ENCODE measurements at places on chromosomes 11 and 22. TPM values are rescaled to one million over a fixed set of nuclear protein-coding genes. Genes with fewer than 3 reads are reported as not detected.

CCDC73 gene
- not detected for polyA plus RNA-seq

ABTB2 gene
- 0.58 TPM for polyA plus RNA-seq

NKAPD1 gene
- 23.2 TPM for polyA plus RNA-seq

OR10D3 gene
- not detected for polyA plus RNA-seq

DNA sequence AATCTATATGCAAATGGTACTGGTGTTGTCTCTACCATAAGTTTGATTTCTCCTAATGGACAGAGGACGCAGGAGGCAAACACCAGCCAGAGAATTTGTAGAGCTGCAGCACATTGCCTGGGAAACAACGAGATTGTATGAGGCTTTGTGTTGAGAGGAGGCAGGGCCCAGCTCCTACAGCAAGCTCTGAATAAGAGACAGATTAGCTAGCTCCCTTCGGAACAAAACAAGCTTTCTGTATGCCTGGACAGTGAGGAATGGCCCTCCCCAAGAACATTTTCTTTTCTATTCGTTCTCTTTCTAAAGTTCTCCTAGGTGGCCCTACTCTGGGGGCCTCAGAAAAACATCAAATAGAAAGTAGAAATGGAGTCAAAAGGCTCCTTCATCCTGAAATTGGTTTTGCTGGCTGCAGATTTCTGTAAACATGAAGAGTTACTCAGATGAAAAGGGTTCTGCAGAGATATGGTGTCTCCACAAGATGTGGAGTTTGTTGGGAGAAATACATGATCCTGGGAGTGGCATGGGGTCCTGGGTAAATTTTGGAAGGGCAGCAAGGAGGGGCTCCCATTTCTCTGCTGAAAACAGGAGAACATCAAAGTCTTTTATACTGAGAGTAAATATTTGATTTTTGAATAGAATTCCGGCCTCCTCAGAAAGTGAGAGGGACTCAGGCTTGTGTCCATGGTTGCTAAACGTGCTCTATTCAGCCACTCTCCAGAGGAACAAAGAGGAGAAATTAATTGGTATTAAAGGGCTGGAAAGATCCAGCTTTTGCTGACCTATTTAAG is 6.8 kb upstream of the HEPACAM start:
- DNase-seq, result no peak

GRCh38 chr11:84824624-84825023 is 802.5 kb downstream of the DLG2 start:
- DNase-seq, result no peak

DNA sequence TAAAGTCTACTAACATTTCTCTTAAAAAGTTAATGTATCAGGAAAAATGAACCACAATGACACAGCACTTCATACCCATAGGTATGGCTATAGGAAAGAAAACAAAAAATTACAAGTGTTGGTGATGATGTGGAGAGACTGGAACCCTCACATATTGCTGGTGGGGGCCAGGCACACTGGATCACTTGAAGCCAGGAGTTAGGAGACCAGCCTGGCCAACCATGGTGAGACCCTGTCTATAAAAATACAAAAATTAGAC is 26.7 kb downstream of the TCF20 start:
- DNase-seq, result no peak

DNA sequence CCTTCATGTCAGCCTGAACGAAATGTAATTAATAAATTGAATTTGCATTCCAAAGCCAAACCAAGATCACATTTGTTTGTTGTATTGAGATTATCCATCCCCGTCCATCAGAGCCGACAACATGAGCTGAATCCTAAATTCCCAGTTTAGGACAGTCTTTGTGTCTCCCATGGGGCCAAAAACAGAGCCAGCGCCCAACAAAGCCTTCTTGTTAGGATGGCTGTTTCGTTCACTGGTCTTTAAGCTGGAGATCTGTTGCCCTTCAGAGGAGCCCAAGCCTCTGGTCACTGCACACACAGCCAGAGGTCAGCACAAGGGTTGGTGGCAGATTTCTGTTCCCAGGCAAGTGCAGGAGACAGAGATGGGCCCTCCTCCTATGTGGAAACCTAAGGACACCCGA is 25.8 kb downstream of the DSCAML1 start:
- no peak for DNase-seq

DNA sequence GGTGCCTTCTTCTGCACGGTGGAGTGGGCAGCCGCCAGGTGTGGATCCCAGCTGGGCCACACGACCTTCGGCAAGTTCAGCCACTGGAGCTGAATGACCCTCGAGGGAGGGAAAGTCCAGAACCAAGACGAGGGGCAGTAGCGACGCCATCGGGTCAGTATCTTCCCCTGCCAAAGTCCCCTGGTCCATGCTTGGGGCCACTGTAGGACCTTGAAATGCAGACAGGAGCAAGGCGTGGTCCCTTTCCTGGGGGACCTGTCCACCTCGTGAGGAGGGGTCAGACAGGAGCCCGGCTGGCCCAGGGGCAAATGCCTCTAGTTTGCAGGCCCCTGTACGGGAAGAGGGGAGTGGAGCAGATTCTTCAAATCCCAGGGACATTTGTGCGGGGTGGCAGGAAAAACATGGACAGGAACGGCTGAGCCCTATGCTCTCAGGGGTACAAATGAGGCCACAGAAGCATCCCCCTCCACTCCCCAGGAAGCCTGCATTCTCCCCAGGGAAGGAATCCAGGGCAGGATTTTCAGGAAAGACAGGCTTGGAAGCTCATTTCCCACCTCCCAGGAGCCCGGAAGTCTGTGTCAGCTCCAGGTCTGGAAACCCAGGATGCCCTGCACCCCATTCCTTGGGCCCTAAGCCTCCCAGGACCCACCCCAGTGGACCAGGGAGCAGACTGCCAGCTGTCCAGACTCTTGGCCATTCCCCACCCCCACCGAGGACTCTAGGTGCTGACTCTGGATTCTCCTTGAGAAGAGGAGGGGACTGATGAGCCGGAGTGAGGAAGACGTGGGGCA is 6.6 kb downstream of the SHANK2 start:
- DNase-seq, result no peak

- DNase-seq, result no peak
Observed at GRCh38 chr11:9953994-9954626, 290.2 kb downstream of the SWAP70 start.

DNA sequence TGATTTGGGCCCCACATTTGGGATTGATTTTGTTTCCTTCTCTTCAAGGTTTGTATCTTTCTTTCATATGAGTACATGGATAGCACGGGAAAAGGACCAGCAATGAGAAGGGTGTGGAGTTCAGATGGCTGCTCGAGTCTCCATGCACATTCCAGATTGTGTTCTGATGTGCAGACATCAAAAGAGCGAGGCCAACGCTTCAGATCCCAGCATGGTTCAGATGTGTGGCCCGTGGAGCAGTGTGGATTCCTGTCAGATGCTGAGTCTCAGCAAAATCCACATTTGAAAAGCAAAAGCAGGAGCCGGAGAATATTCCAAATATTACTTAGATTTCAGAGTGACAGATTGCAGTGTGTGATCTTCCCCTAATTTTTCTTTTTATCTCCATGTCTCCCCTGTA is 219.4 kb downstream of the DBX1 start:
- no peak for DNase-seq

DNA sequence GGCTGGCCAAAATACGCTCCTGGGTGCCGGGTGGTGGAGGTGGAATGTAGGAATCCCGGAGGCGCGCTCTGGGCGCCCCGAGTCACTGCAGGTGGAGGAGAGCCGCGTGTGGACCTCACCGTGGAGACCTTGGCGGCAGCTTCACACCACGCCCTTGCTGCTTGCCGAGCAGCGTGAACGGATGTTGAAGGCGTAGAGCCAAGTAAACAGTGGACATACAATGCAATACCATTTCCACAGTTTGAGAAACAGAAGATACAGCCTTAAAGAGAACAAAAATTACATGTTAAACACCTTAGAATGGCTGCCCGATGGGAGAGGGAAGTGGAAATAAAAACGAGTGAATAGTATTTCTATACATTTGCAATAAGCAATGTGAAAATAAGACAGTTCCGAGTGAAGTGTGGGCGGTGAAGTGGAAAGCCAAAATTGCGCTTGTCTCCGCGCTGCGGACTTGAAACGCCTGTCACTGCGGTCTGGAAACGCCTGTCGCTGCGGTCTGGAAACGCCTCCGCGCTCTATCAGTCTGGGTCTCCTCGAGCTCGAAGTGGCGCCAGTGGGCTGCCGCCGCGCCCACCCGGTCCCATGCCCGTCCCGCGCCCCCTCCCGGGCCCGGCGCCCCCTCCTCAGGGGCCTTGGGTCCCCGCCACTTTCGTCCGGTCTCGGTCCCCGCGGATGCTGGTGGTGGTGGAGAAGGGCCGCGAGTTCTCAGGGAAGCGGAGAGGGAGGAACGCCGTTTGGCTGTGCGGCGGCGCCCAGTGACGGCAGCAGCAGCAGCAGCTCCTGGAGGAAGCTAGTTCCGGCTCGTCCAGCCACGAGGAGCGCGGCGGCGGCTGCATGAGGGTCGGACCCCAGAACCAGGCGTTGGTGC is 1.6 kb downstream of the NCR3LG1 start:
- peak; percentile 45 for DNase-seq

GRCh38 chr11:120089036-120090001 is 48.6 kb downstream of the TRIM29 start:
- no peak for DNase-seq

DNA sequence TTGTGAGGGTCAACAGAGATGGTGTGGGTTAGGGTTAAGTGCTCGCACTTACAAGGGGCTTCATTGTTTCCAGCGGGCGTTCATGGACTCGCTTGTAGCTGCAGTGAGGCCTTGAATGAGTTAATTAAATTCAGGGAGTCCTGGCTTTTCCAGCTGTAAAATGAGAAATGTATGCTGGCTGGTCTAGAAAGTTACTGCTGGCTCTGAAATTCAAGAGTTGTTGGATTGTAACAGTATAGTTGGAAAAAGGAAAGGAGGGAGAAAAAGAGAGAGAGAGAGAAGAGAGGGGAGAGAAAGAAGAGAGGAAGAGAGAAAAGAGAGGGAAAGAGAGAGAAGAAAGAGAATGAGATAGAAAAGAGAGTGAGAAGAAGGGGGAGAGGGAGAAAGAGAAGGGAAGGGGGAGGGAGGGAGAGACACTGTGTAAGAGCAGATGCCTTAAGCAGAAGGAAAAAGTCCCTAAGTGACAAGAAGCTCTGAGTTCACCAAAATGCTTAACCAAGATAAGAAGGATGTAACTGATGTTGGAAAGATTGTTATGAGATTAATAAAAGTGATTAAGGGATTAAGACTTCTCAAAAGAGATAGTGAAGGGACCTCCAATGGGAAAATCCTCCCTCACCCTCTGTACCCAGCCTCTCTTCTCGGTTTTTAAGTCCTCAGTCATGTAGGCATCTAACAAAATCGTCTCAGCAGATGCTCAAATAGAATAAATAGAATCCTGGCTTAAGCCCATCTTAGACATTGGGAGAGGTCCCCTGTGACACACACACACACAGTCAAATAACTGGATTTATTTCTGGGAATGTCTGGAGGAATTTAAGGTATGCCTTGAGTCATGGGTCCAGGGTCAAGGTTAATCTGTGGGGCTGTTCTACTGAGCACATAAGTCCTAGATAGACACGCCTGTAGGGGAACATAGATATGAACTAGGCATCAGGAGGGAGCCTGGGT is 477.9 kb downstream of the MIAT start:
- no peak for DNase-seq

DNA sequence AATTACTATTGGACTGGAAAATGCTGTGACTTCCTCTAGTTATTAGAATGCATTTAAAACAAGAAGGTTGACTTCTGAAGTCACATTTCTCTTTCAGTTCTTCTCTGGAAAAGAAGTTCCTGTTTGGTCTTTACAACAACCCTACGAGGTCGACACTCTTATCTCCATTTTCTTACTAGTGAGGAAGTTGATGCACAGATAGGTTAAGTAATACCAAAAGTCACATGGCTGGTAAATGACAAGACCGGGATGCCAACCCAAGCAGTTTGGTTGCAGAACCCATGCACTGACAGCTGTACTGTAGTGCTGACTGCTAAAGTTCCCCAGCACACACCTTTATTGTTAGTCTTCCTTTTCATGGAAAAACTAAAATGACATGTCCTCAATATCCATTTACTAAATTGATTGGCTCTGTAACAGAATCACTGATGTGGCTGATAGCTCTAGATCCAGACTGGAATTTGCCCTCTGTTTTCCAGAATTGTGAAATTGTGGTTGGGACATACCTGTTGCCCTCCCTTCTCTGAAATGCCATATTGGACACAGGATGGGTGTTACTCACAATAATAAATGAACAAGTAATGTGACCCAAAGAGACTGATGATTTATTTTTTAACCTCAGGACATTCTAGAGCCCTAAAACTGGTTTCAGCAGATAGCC is 9.4 kb upstream of the TECTA start:
- DNase-seq, result no peak

DNA sequence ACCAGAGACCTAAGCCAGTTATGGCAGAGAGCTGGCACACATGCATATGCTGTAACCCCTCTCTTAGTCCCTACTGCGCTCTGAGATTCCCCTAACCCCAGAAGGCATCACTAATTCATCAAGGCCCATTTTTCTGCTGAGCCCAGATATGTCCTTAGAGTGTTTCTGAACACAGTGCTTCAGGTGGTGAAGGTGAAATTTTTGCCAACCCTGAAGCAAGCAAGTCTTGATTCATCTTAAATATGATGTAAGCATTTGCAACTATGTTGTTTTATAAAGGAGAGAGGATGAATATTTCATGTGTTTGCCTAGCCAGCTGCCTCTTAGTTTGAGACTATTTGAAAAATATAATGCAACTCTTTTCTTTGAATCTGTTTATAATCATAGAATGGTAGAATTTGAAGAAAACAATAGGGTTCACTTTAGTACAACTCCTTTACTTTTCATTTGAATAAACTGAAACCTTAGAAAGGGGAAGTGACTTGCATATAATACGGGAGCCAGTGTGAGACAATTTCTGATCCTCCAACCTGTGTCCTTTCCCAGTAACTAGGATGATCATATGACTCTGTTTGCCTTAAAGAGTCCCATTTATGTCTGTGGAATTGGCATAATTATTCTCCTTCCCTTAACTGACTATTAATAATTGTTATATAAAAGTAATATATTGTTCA is 194.3 kb upstream of the MTNR1B start:
- no peak for DNase-seq

DNA sequence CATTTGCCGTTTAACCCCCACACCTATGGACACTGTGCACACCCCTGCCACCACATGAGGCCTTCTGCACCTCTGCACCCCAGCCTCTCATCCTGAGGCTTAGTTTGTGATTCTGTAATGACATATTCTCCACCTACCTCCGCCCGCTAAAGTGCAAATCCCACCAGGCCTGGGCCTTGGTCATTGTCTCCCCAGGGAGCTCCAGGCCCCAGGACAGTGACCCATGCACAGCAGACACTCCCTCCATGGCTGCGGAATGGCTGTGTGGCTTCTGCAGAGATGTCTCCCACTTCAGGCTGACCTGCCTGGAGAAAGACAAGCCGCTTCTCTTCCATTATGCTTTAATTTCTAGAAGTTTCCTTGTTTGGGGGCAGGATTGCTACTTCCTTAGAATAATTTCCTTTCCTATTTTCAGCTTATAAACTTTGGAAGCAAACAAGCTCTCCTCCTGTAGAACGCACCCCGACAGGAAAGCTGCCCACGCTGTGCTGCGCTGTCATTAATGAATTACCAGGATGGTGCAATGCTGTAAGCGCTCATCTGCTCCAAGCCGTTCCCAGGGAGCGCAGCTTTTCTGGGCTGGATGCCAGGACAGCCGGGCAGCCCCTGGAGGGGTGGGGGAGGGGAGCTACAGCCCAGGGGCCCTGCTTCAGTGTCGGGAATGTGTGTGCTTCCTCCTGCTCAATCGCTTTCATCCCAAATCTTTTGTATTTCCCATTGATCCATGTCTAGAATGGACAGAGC is 618.0 kb downstream of the BRD1 start:
- no peak for DNase-seq

- DNase-seq, result no peak
Observed at GRCh38 chr11:6737872-6738466, 33.8 kb downstream of the OR2AG2 start.
